Activated CD4-positive, alpha-beta T cell treated with anti-CD3 and anti-CD28 coated beads, Interleukin-10, Interleukin-2, amounts not matched to agents 100 ng/mL and 50 ng/mL, durations not matched to agents 16 hours and 8 hours (primary cell): ENCODE measurements at places on chromosomes 7 and 10.

DNA sequence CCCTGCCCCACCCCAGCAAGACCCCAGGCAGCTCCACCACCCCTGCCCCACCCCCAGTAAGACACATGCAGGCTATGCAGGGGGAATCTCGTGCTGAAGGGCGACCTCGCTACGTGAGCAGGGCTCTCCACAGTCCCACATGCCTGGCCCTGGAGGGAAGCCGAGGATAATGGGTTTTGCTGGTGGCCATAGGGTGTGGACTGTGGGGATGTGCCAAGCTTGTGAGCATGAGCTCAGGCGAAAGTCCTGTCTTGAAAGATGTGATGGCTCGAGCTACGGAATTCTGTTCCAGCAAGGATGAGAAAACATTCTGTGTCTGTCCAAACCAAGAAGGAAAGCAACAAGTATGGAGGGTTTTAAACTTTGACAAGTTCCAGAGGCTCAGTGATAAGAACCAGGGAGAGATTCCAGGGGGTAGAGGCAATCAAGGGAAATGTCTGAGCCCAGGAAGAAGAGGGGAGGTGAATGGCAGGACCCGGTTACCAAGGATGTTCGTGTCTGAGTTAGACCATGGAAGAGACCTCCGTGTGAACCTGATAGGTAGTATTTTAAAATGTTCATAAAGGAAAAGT, 63.1 kb downstream of the PYROXD2 start:
- no peak for DNase-seq

- DNase-seq: no peak
Measured at GRCh38 chr7:23136216-23136615, 30.6 kb downstream of the KLHL7 start.

DNA sequence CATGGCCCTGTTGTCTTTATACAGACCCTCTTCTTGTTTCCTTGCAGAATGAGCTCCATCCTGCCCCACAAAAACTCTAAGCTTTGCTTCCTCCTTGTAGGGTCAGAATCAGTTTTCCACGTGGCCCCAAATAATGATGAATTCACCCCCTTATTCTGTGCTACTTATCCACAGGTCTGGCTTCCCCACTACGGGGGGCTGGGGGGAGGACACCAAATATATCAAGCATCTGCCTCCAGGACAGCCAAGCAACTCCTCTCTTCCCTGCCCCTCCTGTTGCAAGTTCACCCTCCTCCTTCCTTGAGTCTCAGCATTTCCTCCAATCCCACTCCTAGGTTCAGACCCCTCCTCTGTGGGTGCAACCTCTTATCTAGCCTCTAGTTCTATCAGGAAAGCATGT, 743.3 kb downstream of the GRID1 start:
- DNase-seq: no peak

- no peak for DNase-seq
Measured at GRCh38 chr7:71615017-71615416, 483.1 kb downstream of the GALNT17 start.

DNA sequence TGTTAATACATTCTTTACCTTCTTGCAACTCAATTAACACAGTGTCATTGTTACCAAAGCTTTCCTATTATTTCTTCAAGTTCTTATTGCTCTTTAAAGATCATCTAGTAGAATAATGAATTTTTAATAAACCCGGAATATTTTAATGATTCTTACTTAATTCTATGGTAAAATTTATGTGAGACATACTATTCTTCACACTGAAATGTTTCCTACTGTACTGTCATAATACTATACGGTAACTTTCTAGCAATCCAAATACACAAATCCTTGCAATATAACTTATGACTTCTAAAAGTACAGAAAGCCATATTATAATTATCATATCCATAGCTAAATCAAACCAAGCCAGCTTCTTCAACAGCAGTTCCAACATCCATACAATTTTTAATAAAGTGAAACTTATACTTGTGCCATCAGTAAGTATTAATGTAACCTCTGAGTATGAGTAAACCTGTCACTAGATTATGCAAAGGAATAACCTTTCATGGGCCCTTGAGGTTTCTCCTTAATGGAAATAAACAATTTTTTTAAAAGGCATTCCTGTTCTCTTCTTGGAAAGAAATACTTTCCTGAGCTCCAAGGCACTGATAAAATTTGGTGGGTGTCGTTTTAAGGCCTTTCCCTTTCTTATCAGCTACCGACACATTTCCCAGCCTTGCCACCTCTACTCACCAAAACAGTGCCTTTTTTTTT, 87.4 kb downstream of the IMMP2L start:
- DNase-seq: no peak

DNA sequence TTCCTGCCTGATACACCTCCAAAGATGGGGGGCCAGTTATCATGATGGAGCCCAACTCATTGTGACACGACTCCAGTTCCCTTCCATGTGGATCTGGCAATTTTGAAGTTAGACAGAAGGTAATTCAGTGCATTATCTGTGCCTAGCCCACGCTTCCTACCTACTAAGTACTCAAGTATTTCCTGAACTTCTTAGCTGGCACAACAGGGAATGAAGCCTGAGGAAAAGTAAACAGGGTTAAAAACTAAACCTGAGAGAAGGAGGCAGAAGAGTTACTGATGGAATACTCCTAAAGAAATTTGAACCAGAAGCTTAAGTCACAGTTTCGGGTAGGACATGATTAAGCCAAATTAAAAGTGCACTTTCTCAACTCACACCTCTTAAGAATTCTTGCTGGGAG, 1.1 kb upstream of the SEC31B start:
- no peak for DNase-seq

- DNase-seq: peak; percentile 61
Measured at GRCh38 chr10:8095959-8096358, 41.5 kb downstream of the GATA3 start.

DNA sequence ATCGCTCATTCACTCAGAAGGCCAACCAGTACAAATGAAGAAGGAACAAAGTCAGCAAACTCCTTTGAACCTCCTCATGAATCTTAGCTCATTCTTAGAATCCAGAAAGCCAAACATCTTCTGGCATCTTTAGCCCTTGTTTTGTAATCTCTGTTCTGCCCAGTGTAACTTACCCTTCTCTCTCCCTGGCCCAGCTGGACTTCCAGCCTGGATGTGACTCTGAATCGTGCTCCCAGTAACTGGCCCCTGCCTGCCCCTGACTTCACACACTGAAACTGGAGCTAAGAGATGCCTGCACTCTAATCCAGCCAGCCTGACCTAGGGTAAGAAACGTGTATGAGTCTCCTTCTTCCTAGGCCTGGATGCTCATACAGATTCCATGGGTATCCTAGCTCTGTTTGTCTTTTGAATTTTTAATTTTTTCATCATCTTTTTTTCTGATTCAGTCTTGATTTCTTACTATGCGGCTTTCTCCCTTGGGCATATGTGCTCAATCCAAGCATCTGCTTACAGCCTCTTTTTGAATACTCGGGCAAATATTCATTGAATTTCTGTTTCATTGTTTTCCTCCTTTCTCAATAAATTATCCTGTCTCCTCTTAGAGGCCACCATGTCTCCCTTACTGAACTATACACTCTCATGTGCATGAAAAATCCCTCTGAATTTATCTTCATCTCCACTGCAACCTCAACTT, 845.6 kb upstream of the AUTS2 start:
- DNase-seq: no peak

DNA sequence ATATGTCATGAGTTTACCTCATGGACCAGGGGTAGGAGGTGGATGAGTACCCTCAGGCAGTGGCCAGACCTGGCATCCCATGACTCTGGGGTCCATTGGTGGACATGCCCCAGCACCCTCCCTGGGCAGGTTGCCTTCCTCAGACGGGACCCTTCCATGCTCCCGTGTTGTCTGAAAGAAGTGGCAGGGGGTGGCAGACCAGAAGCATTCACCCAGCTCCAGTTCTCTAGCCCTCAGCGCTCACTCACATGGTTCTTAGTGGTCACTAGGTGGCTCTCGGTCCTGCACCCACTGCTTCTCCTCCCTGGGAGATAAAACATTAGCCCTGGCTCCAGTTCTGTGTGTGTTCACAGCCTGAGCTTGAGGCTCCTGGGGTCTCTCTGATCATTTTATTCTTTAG, 6.0 kb downstream of the RBP3 start:
- DNase-seq: no peak

DNA sequence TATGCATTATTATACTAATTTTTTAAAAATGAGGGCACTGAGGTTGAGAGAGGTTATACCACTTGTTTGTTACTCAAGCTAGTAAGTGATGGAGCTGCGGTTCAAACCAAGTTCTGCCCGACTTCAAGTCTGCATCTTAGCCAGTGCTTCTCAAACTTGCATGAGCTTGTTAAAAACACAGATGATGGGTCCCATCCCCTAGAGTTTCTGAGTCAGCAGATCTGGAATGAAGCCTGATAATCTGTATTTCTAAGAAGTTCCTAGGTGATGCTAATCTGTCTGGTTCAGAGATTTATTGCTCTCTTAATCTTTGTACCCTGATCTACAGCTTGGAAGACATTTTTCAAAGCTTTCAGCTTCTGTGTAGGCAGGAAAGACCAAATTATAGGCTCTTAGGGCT, 67.7 kb upstream of the CC2D2B start:
- peak; percentile 46 for DNase-seq

DNA sequence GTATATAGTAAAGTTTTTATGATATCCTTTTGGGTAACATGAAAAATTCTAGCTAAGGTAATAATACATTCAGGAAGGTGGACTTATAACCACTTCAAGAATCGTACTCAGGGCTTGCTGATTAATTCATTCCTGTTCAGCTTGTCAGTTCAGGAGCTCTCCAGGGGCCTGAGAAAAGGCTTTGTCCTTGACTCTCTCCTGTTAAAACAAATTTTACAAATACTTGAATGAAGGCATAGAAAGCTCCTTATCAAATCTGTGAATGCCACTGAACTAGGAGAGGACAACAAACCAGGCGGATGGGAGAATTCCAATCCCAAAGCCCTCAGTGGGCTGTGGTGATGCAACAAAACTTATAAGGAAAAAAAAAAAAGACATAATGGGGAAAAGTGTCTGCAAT, 354.5 kb upstream of the ZMIZ1 start:
- DNase-seq: no peak

GRCh38 chr10:99125879-99126278, 109.8 kb downstream of the HPSE2 start:
- DNase-seq: no peak

GRCh38 chr10:90226517-90226916, 525.1 kb downstream of the KIF20B start:
- no peak for DNase-seq

GRCh38 chr7:130560972-130561371, 69.1 kb downstream of the MEST start:
- DNase-seq: peak; percentile 29

DNA sequence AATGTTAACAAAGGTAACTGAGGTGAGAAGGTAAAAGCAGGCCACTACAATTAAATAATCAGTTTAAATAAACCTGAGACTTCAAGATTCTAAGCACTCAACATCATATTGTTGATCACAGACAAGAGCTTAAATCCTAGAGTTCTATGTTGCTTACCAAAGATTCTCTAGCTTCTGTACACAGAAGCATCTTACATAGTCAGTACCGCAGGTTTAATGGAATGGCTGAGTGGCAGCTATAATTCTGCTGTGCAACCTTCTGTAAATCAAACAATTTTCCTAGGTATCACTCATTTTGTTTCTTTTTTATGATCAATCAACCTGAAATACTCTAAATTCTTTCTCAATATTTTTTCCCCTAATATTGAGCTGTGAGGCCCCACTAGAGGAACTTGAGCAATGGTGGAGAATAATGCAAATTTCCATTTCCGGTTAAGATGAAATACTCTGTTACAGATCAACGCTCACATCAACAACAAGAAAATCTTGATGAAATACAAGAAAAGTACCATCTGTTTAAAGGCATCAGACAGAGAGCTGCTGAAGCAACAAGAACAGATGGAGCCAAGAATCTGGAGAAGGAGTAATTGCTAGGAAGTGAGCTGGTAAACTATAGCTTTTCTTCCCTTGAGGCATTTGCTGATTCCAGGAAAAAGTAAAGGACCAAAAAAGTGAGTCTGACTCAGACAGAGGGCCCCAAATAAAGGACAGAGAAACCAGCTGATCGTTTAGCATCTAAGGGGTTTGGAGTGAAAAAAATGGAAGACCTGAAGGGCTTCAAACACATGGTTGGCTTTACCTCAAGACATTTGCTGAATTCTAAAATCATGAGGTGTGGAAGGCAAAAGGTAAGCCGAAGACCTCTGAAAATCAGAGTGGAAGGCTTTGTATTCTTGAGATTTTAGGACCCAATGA, 22.6 kb downstream of the PNPLA8 start:
- no peak for DNase-seq

- no peak for DNase-seq
Measured at GRCh38 chr7:146862415-146862814, 745.8 kb downstream of the CNTNAP2 start.

- peak; percentile 64 for DNase-seq
Measured at GRCh38 chr7:17029150-17029549, 147.4 kb upstream of the AGR3 start.

DNA sequence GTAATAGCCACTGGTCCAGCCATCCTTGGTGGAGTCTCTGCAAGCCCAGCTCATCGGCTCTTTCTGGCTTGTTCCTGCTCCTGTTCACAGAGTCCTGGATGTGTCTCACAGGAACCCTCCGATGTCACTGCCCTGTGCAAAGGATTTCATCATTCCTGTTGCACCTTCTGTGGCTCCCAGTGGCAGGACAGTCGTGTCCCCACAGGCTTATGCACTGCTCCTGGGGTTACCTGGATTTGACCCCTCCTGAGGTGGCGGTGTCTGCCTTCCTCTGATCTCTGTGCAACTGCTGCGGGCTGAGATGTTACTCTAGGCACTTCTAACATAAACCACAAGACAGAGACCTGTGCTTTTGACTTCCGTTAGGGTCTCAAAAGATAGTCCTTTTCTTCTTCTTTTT, 30.6 kb downstream of the APBB1IP start:
- DNase-seq: no peak

- no peak for DNase-seq
Measured at GRCh38 chr7:28069807-28070206, 110.8 kb downstream of the JAZF1 start.

- DNase-seq: no peak
Measured at GRCh38 chr10:114031073-114031972, 12.3 kb upstream of the ADRB1 start.

DNA sequence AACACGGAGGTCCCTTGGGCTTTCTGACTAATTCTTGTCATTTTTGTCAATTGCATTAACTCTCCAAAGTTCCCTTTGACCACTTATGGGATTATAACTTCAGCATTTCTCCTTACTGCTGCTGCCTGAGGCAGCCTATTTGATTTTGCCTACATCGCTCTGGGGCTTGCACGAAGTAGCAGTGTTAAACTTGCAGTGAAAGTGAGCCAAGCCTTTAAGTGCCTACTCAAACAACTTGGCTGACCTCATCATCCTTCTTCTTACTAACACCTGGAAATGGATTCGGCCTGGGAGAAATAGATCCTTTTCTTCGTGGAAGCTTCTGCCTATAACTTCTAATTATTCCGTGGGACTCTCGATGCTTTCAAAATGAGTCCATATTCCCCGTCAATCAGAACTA, 76.6 kb downstream of the DGKB start:
- no peak for DNase-seq
